AG04449 (cell line): ENCODE measurements at places on chromosomes 6 and 20.

DNA sequence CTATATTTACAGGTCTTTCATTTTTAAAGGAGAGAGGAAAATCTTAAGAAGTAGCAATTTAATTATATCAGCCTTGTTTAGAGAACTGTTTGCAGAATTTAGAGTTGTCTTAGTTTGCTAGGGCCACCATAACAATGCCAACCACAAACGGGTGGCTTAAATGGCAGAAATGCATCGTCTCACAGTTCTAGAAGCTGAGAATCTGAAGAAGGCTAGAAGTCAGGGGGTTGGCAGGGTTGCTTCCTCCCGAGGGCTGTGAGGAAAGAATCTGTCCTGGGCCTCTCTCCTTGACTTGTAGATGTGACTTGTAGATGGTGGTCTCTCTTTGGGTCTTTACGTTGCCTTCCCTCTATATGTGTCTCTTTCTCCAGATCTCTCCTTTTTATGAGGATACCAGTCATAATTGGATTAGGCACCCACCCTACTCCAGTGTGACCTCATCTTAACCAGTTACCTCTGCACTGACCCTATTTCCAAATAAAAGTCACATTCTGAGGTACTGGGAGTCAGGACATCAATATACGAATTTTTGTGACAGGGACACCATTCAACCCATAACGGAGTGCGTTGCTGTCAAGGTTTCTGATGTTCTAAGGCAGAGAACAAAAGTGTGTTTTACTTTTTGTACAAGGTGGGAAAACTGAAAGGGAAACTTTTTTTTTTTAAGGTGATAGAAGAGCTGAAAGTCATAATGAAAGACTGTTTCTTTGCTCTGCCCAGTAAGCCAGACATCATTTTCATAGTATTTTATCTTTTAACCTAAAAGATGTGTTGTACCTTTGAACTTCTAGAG is 84.4 kb downstream of the SAMD3 start:
- DNase-seq, result no peak

- no peak for DNase-seq
Observed at GRCh38 chr6:38604700-38605099, 35.0 kb downstream of the BTBD9 start.

GRCh38 chr6:109739686-109740085 is 48.6 kb downstream of the FIG4 start:
- no peak for DNase-seq

GRCh38 chr20:46215913-46216707 is 92.2 kb downstream of the CDH22 start:
- no peak for DNase-seq

DNA sequence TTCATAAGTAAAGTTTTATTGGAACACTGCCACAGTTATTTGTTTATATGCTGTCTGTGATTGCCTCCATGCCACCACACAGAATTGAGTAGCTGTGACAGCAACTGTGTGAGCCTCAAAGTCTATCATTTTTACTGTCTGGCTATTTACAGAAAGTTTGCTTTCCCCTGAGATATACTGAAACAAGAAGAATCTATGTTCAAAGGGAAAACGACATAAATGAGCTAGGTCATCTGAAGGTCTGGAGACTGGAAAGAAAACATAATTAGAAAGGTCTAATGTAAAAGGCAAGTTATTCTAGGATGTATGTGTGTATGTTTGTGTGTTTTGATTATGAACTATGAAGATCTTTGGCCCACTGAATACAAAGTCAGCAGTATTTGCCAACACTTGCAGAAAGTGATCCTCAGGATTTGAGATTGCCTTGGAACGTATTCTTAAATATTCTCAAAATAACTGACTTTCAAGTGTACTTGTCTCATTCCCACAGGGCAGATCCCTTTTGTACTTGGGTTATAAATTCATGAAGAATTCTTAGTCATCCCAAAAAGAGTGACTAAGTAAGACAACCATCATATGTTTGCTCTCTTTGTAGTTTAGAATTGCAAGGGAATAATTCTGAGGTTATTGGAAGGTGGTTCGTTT is 677.7 kb downstream of the DOK5 start:
- no peak for DNase-seq

- DNase-seq, result no peak
Observed at GRCh38 chr6:42745083-42745639, 742 bp downstream of the TBCC start.

GRCh38 chr6:44127186-44128019 is at the start of the genes MRPL14 and TMEM63B:
Gene MRPL14, minus strand, starts transcription at chr6:44127452. Its CDS starts 10,841 bp downstream, at chr6:44116611.
Gene TMEM63B, plus strand, starts transcription at chr6:44127554. Its CDS starts 7,031 bp downstream, at chr6:44134585.
- DNase-seq, result no peak

- peak; percentile 34 for DNase-seq
Observed at GRCh38 chr6:56259234-56260077, 12.1 kb upstream of the COL21A1 start.

- DNase-seq, result no peak
Observed at GRCh38 chr20:43355610-43356009, 102.1 kb upstream of the SRSF6 start.

DNA sequence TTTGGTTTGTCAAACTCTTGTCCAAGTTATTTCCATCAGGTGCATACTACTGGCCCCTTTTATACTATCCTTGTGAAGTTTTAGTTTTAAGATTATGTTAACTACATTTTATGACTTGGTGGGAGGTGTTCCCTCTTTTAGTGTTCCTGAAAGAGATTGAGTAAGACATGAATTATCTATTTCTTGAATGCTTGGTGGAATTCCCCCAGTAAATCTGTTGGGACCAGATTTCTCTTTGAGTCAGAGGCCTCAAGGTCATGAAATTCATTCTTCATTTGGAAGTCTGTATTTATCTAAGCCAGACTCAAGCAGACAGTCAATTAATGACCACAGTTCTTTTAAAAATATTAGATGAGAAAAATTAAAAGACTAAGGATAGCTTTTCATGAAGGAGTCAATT is 81.3 kb downstream of the MOXD1 start:
- peak; percentile 52 for DNase-seq

DNA sequence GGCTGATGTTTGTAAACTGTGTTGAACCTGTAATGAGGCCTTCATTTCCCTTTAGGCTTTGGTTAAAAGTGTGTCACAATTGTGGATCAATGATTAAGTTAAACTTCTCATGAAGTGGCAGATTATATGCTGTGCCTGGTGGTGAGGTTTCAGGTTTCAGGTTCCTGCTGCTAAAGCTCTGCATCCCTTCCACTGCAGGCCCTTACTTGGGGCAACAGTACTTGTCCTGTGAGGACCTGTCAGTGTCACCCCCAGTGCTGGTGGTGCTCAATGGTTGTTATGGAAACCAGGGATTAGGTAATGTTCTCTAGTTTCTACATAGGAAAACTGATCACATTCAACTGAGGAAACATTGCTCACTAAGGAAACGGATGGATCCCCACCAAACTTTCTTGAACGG is 18.5 kb downstream of the RPP21 start:
- DNase-seq, result no peak
